ENCODE measurements at places on chromosomes 12 and 14.

DNA sequence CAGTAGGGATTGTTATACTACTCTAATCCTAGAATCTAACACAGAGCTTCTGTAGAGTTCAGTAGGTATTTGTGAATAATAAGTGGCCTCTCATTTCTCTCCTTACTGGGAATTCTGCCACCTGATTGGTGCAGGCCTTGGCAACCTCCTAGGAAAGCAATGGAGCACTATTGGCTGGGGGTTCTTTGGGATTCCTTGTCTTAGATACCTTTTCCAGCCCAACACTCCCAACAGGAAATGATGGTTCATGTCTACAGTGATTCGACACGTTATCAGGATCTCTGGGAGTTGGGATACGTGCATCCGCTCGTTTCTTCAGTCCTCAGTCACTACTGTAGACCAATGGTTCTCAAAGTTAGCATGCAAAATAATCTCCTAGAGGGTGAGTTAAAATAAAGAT lies 67.4 kb downstream of the ELK3 start:
- no peak for DNase-seq

GRCh38 chr12:50932787-50933280 lies 19.5 kb upstream of the HIGD1C start:
- no peak for DNase-seq

DNA sequence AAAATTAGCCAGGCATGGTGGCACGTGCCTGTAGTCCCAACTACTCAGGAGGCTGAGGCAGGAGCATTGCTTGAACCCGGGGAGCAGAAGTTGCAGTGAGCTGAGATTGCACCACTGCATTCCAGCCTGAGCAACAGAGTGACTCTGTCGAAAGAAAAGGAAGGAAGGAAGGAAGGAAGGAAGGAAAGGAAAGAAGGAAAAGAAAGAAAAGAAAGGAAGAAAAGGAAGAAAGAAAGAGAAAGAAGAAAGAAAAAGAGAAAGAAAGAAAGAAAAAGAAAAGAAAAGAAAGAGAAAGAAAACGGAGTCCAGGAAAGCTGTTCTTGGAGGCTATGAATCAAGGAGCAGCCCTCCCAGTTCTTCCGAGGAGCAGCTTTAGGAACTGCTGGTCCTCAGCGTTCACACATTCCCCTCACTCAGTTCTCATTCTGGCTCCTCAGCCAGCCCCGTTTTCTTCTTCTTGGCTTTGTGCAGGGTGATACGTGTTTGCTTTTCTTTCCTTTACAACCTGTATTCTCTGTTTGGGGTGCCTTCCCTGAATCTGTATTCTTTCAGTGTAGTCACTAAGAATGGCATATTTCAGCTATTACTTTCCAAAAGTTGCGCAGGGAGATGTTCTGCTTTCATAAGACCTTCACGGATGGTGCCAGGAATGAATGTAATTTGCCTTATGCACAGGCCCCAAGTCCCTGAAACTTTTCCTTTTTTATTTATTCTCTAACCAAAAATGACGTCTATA lies 12.2 kb downstream of the FBXL14 start:
- no peak for DNase-seq

DNA sequence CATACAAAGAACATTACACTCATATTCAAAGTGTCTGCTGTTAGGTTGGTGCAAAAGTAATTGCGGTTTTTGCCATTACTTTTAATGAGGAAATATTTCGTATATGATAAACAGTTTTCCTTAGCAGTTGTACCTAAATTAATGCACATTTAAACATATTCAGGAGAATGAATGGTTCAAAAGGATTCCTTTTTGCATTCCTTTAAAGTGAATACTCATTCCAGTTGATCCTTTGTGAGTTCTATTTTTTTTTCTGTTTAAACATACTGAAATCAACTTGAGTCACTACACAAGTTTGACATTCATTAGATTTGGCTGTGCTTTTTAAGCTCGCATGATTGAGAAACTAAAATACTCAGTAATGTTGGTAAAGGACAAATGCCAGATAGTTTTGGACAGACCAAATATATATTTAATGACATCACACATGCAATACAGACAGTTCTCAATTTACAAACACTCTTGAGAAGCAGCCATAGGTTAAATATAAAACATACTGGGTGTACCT lies 13.8 kb upstream of the SLC38A2 start:
- no peak for DNase-seq

- DNase-seq: peak; percentile 17
Measured at GRCh38 chr14:68210729-68211299, 391.2 kb downstream of the RAD51B start.

GRCh38 chr12:77555074-77555473 lies 275.6 kb upstream of the NAV3 start:
- no peak for DNase-seq

DNA sequence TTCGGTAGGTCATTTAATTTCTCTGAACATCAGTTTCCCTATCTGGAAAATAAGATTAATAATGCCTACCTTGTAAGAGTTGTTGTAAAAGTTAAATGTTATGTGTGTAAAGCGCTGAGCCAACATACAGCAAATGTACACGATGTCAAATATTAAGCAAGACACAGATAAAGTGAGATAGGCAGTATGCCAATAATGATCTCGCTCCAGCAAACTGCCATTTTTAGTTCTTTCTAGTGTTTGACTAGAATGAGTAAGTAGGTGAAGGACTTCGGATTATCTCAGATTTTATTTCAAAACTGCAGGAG lies 840 bp downstream of the DHRS7 start:
- DNase-seq: no peak

GRCh38 chr12:11621797-11622423 lies 27.6 kb upstream of the ETV6 start:
- DNase-seq: no peak

DNA sequence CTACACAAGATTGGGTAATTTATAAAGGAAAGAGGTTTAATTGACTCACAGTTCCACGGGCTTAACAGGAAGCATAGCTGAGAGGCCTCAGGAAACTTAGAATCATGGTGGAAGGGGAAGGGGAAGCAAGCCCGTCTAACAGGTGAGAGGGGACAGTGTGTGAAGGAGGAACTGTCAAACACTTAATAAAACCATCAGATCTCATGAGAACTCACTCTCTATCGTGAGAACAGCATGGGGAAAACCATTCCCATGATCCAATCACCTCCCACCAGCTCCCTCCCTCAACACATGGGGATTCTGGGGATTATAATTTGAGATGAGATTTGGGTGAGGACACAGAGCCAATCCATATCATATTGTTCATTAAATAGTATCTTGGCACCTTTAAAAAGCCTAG lies 56.1 kb downstream of the EPS8 start:
- DNase-seq: no peak

- no peak for DNase-seq
Measured at GRCh38 chr14:55005071-55005470, 21.8 kb downstream of the WDHD1 start.

GRCh38 chr14:21428930-21429329 lies 27.0 kb downstream of the CHD8 start:
- no peak for DNase-seq

All from effector memory CD4-positive, alpha-beta T cell (primary cell).